ENCODE measurements at places on chromosomes 3 and 15. TPM values are rescaled to one million over a fixed set of nuclear protein-coding genes. Genes with fewer than 3 reads are reported as not detected.

- peak; percentile 28 for DNase-seq
Measured at GRCh38 chr3:190205739-190206138, 85.0 kb upstream of the P3H2 start.

DNA sequence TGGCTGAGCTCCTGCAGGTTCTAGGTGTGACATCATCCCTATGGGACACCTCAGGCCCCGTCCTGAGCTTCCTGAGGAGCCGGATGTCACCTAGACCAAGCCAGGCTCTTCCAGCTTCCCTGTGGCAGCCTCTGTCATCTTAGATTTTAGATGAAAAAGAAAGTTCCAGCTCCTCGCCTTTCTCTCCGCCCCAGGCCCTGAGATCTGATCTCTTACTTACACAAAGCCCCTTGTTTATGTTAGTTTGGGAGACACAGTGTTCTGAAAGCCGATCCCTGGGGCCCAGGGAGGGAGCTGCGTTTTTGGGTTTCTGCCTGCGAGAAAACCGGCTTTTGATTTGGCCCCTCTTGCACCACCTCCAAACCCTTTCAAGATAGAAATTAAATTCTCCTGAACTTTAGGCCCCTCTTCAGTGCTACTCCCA, 40.2 kb upstream of the FAM107A start:
- DNase-seq = no peak

- DNase-seq = no peak
Measured at GRCh38 chr3:98984024-98984423, 82.5 kb upstream of the DCBLD2 start.

Gene MYLK
- 52.7 TPM for total RNA-seq

Measured in Daoy (cell line).